ENCODE measurements at places on chromosomes 16 and 17.

DNA sequence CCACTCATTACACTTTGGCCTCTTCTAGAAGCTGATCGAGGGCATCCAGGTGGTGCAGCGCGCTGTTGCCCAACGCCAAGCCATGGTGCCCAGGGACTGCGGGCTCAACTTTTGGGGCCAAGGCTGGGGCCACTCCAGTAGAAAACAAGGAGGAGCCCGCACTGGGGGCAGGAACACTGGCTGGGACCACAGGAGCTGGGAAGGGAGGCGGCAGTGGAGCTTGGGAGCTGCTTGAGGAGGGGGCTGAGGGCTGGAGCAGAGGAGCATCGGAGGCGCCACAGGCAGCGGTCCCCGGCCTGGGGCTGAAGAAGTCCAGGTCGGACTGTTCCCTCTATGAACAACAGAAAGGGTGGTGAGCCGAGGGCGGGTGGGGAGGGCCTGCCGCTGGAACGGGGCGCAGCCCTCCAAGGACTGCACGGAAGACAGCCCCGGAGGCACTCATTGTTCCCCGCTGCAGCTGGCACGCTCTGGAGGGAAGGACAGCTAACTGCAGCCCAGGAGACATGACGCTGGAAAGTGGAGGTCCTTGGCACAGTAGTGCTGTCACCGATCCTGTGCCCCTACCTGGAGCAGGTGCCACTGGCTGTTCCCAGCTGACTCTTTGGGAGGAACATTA is 21.5 kb downstream of the GGA3 start:
- no peak for DNase-seq

DNA sequence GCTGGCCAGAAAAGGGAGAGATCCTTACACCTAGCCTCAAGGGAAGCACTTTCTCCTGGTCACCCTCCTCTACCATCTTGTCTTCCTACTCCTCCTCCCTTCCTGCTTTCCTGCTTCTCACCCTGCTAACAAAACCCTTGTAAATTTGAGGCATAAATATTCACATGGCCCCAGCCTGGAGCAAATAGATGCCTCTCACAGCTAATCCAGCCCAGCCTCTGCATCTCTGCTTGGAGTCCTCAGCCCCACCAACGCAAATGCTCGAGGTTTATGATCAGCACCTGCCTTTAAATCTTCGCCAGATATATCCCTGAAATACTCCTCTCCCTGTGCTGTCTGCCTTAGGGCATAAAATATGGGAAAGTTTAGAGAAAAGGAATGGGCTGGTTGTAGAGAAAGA is 205.2 kb upstream of the CDH5 start:
- DNase-seq = no peak

- DNase-seq = no peak
Observed at GRCh38 chr17:47929218-47930000, 12.0 kb upstream of the PNPO start.

- DNase-seq = no peak
Observed at GRCh38 chr16:30992931-30993816, 8.2 kb downstream of the HSD3B7 start.
